ENCODE measurements at places on chromosomes 16 and 17.

DNA sequence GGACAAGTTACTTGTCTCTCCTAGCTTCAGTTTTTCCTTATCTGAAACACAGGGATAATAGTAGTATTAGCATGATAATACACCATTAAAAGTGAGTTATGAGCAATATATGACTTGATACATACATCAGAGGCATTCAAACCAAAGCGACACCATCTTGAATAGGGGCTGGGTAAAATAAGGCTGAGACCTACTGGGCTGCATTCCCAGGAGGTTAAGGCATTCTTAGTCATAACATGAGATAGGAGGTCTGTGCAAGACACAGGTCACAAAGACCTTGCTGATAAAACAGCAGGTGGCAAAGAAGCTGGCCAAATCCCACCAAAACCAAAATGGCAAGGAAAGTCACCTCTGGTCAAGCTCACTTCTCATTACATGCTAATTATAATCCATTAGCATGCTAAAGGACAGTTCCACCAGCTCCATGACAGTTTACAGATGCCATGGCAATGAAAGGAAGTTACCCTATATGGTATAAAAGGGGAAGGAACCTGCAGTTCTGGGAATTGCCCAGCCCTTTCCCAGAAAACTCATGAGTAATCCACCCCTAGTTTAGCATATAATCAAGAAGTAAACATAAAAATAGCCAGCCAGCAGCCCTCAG is 37.2 kb upstream of the HS3ST3A1 start:
- DNase-seq: no peak

DNA sequence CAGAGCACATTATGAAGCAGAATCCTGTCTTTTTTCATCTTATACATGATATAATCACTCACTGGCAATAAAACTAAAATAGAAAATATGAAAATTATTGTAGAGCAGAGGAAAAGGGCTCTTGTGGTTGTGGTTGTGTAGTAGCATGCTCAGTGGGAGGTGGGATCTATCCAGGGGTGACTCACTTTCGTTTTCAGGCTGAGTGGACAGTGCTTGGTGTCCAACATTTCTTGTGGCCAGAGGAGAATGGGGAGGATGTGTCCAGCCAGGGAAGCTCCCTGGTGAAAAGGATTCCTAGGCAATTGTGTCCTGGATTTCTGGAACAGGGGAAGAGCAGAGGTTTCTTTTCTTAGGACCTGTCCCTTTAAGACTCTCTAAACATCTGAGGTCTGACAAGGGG is 31.9 kb upstream of the CPHXL start:
- DNase-seq: no peak

DNA sequence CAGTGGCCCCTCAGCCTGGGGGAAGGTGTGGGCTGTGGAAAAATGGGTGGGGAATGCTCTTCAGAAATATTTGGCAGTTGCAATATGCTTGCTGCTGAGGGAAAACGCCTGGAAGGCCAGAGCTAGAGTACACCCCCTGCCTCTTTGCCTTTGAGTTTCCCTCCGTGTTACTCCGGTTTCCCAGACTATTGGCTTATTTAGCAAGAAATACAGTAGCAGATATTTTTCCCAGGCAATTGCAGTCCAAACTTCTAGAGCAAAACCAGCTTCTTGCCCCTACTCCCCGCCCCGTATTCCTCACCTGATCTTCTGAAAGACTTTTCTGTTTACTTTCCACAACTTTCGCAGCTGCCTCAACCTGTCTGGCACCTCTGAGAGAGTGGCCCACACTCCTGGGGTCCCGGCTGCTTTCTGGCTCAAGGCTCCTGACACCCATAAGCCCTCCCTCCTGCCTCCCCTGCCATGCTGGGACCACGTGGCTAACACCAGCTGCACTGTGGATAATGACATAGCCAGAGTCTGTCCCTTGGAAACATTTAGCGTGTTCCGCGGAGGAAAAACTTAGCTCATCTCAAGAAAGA is 45.8 kb upstream of the HELZ start:
- DNase-seq: no peak

- no peak for DNase-seq
These were observed 26.8 kb downstream of the C17orf67 start for GRCh38 chr17:56806949-56807348.

DNA sequence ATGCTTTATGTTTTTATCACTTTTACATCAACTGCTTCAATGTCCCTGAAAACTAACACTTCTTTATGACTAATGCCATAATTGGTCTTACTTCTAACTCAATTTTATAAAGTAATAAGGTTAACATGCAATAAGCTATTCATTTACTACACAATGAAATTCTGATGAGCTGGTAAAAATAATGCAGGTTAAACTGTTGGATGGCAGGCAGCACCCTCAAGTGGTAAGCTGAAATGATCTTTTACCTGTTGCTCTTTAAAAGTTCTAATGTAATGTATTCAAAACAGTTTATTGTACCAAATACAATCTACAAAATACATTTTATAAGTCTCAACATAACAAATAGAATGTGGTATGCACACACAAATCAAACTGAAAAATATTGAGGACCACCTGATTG is 1280.3 kb downstream of the CDH8 start:
- DNase-seq: no peak

DNA sequence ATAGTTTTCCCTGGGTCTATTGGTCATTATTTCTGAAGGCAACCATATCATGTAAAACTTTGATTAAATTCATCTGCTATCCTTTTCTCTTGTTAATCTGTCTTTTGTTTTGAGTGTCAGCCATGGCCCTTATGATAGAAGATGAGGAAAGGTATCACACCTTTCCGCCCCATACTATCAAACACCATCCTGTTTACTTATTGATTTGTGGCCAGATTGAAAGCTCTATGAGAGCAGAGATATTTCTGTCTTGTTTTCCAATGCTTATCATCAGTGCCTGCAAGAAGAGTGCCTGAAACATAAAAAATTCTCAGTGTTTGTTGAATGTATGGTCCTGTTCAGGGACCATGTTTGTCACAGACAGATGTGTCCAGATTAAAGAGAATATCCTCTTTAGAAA is 22.6 kb upstream of the DHX8 start:
- DNase-seq: no peak

DNA sequence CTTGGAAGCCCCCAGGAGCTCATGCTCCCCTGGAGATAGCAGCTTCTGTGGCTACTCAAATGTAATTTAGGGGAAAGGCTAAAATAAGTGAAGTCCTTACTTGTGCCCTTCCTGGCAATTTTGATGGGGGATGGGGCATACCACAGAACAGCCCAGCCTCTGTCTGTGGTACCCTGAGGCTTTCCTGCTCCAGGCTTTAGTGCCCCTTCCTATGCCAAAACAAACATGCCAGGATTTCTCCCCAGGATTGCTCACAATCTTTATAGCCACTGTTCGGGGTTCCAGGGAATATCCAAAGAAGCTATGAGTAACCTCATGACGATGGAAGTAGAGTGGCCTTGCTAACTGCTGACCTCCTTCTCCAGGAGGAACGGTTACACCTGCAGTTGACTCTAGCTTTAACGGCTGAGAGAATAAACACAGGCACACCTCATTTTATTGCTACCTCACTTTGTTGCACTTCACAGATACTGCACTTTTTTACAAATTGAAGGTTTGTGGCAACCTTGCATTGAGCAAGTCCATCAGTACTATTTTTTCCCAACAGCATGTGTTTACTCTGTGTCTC is 24.9 kb downstream of the CCL4 start:
- no peak for DNase-seq

GRCh38 chr16:19315889-19316433 is 30.4 kb downstream of the CLEC19A start:
- DNase-seq: no peak

DNA sequence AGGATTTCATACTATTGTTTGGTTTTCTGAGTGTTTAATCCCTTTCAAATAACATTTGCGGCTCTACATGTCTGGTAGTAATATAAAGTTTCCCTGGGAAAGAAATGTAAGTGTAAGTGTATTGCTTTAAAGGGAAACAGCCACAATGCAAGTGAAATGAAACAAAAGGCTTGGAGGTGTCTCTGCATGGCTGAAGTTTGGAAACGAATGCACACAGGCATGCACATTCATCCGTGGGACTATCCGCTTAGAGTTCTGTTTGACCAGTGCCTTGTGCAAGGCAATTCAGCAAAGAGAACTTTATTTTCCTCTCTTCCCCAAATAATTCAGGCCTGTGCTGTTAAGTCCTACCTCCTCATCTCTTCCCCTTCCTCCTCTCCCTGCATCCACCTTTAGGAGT is 56.1 kb upstream of the MRTFB start:
- DNase-seq: no peak

GRCh38 chr16:66293932-66294331 is 72.6 kb upstream of the CDH5 start:
- no peak for DNase-seq

DNA sequence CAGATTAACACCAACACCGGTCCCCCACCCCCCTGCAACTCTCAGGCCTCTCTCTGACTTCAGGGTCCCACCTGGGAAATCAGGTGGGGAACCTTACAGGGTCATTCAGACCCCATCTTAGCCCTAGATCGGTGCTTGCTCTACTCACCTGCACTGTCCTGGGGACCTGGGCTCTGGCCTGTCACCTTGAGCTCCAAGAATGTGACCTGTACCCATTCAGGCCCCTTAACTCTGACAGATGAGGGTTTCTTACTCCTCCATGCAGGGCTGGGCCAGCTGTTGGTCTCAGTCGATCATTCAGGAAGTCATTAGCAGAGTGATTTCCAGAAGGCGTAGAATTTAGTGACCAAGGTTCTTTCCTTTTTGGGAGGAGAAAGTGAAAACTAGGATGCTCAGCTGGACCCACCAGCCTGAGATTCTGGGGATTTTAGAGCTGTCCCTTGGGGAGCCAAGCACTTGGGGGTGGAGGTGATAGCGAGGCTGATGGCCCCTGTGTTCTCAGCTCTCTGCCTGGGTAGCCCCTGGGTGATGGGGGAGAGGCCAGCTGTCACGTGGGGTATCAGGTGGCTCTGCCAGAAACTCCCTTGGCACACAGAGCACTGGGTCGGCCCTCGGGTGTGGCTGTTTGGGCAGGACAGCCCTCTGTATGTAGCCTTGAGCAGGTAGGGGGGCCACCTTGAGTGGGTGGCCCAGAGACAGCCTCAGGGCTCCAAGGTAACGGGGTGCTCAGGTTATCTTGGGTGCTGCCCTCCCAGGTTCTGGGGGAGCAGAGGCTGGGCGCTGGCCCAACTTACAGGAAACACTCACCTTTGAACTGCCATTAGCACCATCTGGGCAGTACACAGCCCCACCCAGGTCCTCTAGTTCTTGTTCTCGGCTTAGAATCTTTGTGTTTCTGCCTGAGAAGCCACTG is 724 bp downstream of the MVP start:
- no peak for DNase-seq

DNA sequence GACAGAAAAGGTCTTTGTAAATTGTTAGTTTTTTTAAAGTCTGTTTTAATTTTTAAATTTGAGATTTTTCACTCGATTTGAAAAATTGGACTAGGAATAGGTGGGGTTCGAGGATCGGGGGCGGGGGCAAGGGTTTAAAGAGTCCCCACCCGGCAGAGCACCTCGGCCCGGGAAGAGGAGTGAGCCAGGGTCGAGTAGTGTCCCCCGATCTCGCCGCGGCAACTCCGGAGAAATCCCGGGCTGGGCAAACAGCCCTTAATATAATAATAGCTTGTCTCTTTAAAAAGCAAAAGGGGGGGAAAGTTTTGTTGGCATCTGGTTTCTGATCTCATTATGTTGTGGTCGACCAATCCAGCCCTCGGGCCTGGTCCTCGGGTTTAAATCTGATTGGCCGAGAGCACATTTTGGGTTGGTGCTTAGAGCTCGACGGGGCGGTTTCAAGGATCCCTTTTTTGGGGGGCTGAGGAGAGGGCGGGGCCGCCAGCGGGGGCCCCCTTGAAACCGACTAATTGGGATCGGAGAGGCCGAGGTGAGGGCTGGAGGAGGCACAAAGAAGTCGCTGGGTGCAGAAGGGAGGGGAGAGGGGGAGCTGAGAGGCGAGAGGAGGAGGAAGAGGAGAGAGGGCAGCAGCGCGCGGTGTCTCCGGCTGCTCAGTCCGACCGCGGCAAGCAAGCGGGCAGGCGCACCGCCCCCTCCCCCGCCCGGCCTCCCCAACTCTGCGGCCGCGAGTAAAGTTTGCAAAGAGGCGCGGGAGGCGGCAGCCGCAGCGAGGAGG is at the start of gene FZD2:
Gene FZD2 (plus strand): TSS at position 653 of the 775 bp plus-strand sequence. CDS start 205 bp downstream, outside the sequence.
- DNase-seq: peak; percentile 23

DNA sequence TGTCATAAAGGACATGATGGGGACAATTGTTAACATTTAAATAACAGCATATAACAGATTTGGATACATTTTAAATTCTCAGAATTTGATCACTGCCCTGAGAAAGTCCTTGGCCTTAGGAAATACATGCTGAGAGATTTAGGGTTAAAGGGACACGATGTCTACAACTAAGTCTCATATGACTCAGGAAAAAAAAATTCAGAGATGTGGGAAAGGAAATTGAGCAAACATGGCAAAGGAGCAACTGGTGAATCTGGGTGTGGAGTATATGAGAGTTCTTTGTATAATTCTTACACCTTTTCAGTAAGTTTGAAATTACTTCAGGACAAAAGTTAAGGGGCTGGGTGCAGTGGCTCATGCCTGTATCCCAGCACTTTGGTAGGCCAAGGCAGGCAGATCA is 18.2 kb downstream of the MPP3 start:
- DNase-seq: no peak

GRCh38 chr17:59372138-59372751 is 40.8 kb downstream of the YPEL2 start:
- DNase-seq: no peak

- DNase-seq: no peak
These were observed 13.1 kb downstream of the COIL start for GRCh38 chr17:56947741-56948140.

- no peak for DNase-seq
These were observed 13.0 kb downstream of the ACSF3 start for GRCh38 chr16:89106533-89107202.

DNA sequence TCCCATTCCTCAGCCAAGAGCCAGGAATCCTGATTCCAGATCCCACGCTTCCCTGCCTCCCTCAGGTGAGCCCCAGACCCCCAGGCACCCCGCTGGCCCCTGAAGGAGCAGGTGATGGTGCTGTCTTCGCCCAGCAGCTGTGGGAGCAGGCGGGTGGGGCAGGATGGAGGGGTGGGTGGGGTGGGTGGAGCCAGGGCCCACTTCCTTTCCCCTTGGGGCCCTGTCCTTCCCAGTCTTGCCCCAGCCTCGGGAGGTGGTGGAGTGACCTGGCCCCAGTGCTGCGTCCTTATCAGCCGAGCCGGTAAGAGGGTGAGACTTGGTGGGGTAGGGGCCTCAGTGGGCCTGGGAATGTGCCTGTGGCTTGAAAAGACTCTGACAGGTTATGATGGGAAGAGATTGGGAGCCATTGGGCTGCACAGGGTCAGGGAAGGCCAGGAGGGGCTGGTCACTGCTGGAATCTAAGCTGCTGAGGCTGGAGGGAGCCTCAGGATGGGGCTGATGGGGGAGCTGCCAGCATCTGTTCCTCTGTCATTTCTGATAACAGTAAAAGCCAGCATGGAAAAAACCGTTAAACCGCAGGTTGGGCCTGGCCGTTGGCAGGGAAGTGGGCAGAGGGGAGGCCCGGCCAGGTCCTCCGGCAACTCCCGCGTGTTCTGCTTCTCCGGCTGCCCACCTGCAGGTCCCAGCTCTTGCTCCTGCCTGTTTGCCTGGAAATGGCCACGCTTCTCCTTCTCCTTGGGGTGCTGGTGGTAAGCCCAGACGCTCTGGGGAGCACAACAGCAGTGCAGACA is at the start of gene SPN:
Gene SPN (plus strand): TSS at position 232 of the 791 bp plus-strand sequence. CDS start 482 bp downstream, at position 714.
- DNase-seq: peak; percentile 50

- peak; percentile 23 for DNase-seq
These were observed 40.7 kb upstream of the ANKFY1 start for GRCh38 chr17:4304417-4305027.

GRCh38 chr17:63927464-63928171 is 4.5 kb downstream of the CD79B start:
- DNase-seq: no peak

GRCh38 chr16:54411544-54411943 is 125.0 kb upstream of the IRX3 start:
- no peak for DNase-seq

GRCh38 chr16:73124665-73125375 is 76.9 kb upstream of the ZFHX3 start:
- DNase-seq: no peak

Data from stimulated activated CD4-positive, alpha-beta T cell treated with anti-CD3 and anti-CD28 coated beads, TNF-alpha, amount 100 ng/mL, for 48 hours (primary cell).